RPMI7951 (cell line): ENCODE measurements at places on chromosomes 5 and 9. TPM values are rescaled to one million over a fixed set of nuclear protein-coding genes. Genes with fewer than 3 reads are reported as not detected.

DNA sequence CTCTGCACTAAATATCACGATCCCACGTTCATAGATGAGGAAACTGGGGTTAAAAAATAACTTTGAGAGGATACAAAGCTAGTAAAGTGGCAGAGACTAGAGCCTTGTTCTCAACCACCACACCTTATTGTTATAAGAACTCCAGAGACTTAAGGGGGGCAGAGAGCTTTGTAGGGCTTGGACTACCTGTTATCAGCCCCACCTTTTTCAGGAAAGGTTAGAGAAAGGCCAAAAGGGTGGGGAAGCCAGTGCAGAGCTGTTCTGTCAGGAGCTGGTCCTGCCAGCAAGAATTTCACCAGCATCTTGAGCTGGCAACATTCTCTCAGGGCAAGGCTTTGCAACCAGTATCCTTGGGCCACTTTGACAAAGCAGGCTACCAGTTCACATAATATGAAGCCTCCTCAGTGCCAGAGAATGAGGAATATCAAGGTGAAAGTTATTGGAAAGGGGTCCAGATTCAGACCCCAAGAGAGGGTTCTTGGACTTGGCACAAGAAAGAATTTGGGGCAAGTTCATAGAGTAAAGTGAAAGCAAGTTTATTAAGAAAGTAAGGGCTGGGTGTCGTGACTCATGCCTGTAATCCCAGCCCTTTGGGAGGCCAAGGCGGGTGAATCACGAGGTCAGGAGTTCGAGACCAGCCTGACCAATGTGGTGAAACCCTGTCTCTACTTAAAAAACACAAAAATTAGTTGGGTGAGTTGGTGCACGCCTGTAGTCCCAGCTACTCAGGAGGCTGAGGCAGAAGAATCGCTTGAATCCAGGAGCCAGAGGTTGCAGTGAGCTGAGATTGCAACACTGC lies 66.2 kb upstream of the CLINT1 start:
- no peak for DNase-seq

GRCh38 chr9:116569111-116569510 lies 118.0 kb upstream of the TRIM32 start:
- no peak for DNase-seq

DNA sequence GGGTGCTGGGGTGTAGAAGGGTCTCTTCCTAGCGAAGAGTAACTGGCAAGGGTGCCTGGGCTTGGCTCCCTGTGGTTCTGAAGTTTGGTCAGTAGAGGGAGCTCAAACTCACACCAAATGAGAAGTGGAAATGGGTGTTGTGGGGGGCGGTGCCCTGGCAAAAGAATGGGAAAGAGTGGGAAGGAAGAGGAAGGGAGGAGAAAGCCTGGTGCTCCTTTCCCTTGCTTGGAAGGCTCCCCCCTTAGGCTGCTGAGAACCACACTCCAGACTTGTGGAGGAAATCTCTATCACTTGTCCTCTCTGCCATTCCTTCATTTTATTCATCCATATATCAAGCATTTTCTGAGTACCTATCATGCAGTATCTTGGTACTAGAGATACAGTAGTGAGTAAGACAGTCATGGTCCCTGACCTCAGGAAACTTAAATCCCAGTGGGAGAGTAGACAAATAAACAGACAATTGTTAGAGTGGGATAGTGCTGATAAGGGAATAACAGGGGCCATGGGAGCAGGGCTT lies 13.0 kb downstream of the SLC4A9 start:
- DNase-seq = peak; percentile 76

DNA sequence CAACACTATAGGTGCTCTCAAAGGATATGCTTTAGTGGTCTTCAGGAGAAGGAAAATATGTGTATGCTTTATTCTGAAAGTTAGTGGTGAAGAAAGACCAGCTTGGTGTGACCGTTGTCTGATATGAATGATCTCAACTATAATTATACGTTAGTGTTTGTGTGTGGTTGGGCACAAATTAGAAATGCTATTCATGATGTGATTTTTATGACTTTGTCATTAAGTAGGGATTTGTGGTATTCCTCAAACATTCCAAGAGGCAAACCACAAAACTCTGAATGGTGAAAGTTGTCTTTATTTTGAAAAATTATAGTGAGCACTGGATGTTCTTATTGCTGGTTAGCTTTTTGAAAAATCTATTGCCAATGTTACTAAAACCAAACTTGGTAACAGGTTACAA lies 6.2 kb upstream of the F2R start:
- peak; percentile 66 for DNase-seq

AQP7 gene
- total RNA-seq = not detected in 2 replicates

FAM169A gene
- 0.36 and 0.39 TPM in 2 replicates for total RNA-seq

DNA sequence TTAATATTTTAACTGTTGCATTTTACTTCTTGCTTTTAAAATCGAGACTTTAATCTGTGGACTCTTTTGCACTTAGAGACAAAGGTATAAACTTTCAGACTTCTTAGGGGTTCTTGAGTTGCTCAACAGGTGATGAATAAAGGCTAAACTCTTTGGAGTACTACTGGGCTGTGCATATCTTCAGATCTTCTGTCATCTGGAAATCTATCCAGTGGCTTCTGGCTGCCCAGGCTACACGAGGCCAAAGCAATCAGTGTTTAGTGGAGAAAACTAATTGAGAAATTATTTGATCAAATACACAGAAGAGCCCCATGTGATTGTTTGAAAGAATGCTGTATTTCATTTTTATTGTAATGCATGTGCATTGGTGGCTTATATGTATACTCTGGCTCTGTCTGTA lies 146.1 kb downstream of the PBX3 start:
- DNase-seq = no peak

- DNase-seq = no peak
These were observed 700.5 kb upstream of the ZNF608 start for GRCh38 chr5:125446986-125447385.

DNA sequence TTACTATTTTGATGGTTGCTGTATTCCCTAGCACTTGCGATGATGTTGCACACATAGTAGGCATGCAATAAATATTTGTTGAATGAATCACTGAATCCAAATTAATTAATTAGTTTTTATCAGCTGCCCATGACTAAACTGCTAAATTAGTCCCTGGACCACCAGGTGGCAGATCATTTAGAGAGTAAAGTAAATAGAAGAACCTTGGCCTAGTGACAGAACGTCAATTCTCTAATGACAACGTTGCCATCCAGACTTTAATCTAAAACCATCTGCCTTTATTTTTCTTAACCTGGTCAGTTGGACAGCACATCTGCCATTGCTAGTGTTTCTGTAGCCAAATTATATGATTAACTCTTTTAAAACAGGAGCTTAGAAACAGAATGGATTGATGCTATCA lies 457.5 kb downstream of the KIF4B start:
- DNase-seq = no peak

KCNV2 gene
- not detected in 2 replicates for total RNA-seq

DNA sequence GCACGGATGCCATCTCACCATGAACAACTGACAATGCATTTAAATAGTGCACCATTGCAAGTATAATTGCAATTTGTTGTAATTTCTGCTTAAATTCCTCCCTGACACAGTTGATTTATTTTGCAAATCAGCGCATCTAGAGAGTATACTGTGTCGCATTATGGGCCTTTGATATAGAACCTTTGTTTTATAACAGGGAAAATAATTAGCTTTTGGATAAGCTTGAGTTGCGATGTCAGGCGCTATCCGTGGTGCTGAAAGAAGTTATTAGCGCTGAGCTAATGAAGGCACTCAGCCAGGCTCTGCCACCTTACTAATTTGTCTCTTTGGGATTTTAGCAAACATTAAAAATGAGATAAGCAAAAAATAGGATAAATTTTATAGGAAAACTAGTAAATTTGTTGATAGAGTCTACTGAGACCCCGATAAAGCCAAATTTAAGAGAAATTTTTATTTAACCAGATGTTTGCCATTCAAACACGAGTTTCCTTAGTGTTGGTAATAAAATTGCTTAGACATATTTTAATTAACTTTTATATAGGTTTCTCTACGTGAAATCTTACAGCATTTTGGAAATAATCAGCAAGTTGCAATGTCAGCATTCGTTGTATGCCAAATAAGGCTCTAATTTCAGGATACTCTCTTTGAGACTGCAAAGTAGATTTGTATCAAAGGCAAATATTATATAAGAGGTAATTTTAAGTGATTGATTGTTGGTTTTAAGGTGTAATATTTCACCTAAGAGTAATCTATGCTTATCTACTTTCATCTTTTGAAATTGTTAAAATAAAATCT lies 355.5 kb downstream of the TLR4 start:
- peak; percentile 5 for DNase-seq

TMEM252 gene
- total RNA-seq = not detected in 2 replicates

GRCh38 chr5:144395704-144396103 lies 225.0 kb downstream of the KCTD16 start:
- DNase-seq = no peak

- DNase-seq = no peak
These were observed 70.5 kb downstream of the IRX2 start for GRCh38 chr5:2680979-2681378.

- no peak for DNase-seq
These were observed 375.6 kb downstream of the ADGRV1 start for GRCh38 chr5:90934091-90934719.

TSSK1B gene
- not detected in 2 replicates for total RNA-seq

DNA sequence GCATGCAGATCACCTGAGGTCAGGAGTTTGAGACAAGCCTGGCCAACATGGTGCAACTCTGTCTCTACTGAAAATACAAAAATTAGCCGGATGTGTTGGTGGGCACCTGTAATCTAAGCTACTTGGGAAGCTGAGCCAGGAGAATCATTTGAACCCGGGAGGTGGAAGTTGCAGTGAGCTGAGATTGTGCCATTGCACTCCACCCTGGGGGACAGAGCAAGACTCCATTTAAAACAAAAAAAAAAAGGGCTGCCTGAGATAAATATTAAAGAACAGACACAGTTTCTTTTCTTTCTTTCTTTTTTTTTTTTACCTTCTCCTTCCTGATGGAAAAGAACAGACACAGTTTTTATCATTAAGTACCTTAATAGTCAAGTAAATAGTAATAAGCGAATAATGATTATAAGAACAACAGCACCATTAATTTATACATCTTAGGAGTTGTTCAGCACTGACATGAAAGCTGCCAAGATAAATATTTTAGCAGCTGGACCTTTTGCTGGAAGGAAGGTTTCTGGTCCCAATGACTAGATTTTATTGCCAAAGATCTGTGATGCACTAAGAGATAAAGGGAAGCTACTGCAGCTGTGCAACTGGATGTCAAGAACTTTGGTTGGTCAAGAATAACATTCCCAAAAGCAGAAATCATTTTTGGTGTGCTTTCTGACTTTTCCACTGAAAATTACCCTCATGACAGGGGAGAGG lies 7.0 kb downstream of the CENPP start:
- DNase-seq = peak; percentile 11

DNA sequence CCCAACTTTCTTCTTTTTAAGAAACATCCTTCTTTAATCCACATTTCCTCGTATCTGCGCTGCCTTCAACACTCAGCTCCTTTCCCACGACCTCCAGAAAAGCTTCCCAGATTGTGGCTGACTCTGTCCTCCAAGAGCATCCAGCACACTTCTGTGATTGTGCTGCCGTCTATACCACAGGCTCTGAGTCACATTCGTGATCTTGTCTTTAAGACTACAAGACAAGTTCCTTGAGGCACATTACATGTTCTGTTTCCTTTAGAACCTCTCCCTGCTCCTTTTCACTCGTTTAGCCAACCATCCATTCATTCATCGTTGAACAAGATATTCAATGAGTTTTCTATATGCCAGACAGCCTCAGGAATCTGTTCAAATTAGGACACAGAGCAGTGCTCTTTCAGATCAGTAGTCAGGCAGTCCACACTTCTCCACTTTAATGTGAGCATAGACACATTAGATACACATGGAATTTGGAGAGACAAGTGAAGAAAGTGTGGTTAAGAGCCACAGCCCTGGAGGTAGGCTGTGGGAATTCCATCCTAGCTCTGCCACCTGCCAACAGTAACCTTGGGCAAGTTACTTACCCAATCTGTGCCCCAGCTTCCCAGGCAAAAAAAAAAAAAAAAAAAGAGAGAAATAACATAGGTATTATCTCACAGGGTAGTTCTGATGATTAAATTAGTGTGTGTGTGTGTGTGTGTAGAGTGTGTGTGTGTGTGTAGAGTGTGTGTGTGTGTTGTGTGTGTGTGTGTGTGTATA lies 18.9 kb downstream of the WHRN start:
- peak; percentile 57 for DNase-seq

DNA sequence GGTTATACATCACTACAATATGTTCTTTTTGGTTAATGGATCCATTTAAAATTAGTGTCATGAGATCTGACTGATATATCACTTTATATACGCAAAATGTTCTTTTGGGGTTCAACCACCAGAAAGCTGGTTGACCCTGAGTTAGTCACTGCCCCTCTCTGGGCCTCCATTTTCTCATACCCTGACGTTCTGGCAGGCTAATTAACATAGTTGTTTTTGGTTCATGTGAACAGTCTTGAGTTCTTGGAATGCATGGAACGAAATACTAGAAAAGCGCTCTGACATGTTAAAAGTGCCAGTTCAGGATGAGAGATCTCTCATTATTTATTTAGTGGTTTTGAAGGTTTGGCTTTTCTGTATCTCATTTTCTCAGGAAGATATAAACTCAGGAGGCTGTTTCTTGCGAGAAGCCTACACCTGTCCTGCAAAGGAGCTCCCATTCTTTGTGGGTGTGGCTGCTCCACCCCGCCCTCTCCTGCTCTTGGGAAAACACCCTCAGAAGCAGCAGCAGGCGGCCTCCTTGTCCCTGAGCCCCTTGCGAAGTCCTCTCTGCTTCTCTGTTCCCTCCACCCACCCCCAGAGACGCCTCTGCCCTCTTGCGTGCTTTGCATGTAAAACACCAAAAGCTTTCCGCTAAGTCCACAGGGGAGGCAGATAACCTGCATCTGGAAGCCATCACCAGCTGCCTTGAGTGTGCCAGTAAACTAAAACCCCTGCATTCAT lies 302.4 kb upstream of the PANK3 start:
- no peak for DNase-seq

GRCh38 chr5:144307736-144308135 lies 137.1 kb downstream of the KCTD16 start:
- DNase-seq = no peak
